ENCODE measurements at places on chromosomes 13 and 19.

DNA sequence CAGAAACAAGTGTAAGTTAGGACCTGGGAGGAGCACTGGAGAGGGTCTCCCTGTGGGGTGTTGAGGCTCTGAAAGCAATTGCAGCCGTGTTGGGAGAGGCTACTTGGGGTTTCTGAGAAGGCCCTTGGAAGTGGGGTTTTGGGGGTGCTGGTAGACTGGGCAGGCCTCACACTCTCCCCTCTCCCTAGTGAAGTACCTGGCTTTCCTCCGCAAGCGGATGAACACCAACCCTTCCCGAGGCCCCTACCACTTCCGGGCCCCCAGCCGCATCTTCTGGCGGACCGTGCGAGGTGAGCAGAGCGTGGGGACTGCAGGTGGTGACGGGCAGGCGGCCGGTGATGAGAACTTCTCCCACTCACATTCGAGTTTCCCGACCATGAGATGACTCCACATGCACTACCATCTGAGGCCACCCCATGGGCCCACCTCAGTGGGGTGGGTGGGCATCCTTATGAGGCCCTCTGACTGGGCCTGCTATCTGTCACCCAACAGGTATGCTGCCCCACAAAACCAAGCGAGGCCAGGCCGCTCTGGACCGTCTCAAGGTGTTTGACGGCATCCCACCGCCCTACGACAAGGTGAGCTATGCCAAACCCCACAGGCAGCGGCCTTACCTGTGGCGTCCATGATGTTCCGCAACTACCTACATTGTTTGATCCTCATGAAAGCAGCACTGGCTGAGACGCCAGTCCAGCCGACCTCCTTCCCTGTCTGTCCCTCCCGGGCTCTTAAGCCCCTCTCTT, 3.0 kb downstream of the RPL13A start:
- no peak for DNase-seq

GRCh38 chr19:13859361-13859880, 17.5 kb upstream of the NANOS3 start:
- no peak for DNase-seq

- peak; percentile 40 for DNase-seq
Measured at GRCh38 chr19:47280183-47280797, 5.6 kb downstream of the INAFM1 start.

DNA sequence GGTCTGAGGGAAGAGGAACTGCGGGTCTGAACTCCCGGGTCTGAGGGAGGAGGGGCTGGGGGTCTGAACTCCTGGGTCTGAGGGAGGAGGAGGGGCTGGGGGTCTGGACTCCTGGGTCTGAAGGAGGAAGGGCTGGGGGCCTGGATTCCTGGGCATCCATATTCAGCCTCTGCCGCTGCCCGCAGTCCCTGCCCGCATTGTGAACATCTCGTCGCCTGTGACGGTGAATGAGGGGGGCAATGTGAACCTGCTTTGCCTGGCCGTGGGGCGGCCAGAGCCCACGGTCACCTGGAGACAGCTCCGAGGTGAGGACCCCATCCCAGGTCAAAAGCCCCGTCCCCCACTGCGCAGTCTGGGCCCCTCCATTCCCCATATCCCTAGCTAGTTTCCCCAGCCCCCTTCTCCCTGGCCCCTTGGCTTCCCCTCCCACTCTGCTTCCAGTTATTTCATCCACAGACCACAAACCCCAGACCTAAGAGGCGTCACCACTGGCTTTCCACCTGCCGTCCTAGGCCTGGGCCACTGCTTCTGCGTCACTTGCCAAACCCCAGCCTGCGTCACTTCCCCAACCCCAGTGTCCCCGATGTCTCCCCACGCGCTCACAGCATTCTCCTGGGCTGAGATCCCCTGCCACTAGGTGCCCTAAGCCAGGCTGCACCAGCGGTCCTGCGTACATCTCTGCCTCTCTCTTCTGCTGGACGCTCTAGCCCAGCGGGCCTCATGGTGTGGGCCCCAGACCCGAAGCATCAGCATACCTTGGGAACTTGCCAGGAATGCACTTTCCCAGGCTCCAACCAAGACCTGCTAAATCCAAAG, 13.9 kb downstream of the IGLON5 start:
- DNase-seq, result peak; percentile 37

- no peak for DNase-seq
Measured at GRCh38 chr13:24075137-24075975, 85.2 kb upstream of the SPATA13 start.

GRCh38 chr19:48987323-48987722, 5.8 kb downstream of the GYS1 start:
- no peak for DNase-seq

DNA sequence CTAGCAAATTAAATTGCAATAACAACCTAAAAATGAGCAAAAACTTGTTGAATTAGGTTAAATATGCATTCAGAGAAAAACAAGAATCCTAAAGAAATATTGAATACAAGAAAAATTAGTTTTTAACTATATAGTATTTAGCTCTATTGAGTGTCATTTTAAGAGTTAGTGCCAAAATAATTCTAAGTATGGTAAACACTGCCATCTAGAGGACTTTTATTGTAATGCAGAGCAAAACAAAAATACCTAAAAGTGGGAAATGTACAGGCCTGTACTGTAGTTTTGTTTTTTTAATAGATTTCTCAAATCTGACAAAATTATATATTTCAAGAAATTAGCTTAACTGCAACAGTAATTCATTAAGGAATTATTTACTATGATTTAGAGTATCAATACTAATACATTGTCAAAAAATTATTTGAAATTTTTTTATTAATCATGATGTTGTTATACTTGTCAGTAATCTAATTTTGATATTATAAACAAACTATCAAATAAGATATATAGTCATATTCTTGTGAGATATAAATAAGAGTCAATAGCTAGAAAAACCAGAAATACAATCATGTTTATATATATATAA, 8.2 kb upstream of the PCDH9 start:
- no peak for DNase-seq

GRCh38 chr13:85724546-85725432, 74.4 kb downstream of the SLITRK6 start:
- no peak for DNase-seq

- no peak for DNase-seq
Measured at GRCh38 chr13:71643448-71643860, 223.6 kb downstream of the DACH1 start.

DNA sequence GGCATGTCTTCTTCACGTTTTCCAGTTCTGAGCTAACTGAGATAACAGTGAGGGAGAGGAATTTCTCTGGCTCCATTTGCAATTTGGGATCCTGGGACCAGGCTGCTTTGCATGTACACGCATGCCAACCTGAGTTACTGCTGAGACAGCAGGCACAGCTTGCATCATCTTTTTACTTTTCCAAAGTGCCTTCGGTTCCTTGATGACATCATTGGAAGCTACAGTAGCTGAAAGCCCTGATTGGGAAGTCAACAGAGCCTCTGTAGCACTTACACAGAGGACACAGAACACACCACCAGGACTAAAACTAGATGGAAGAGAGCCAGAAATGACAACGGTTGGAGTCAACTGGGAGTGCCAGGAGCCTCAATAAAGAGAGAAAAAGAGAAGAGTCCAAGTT, 399.1 kb upstream of the GPC6 start:
- DNase-seq, result no peak

DNA sequence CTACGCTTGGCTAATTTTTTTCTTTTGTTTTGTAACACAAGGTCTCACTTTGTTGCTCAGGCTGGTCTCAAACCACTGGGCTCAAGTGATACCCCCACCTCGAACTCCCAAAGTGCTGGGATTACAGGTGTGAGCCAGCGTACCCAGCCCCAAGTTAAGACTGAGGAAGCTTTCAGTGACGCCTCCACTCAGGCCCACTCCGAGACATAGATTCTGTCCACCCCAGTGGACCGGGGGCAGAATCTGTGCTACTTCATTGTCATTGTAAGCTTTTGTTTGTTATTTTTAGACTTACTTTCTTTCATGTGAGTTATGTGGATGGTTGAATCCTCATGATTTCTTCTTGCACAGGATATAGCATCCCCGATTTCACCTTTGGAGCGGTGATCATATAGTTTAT, 156.9 kb upstream of the TSHZ3 start:
- DNase-seq, result no peak

DNA sequence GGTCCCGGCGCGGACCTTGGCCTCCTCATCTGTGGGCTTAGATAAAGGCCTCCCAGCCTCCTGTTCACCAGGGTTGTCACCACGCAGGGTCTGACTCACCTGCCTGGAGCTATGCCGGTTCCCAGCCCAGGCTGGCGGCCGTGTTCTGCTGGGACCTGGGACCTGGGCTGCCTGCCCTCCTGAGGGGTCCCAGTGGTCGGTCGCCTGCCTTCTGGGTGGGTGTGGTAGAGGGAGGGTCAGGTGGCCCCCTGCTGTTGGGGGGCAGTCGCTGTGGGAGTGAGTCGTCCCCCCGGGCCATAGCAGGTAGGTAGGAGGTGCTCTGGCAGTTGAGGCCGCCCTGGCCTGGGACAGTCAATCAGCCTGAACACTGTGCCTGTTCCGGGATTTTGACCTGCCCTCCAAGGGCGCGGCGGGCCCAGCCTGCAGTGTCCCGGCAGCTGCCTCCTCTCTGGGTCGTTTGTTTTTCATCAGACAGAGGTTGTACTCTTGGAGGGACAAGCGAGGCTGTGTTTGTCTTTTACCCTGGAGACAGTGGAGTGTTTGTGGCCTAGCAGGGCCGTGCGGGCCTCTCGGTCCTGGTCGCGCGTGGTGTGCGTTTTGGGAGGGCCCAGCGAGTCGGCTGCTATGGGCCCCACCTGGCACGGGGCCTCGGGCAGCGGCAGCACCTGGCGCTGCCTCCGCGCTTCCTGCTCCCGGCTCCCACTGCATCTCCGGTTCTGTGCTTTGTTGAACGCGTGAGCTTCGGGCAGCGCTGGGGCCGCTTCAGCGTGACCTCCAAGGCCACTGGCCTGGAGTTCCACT, 2.6 kb downstream of the ADAT3 start:
- DNase-seq, result no peak

DNA sequence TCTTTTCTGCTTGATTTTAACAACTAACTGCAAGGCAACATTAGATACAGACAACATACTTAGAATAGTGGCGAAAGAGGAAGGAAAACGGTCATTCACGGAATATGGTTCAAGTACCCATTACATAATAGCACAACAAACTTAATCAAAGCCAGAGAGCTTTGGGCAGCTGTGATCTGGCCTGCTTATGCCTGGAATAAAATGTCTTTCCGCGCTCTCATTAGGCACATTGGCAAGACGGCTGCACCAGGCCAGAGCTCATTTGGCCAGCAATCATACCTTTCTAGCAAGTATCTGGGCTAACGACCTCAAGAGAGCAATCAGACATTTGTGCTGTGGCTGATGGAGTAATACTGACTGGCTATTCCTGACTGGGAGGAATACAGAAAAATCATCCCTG, 112.8 kb downstream of the NALCN start:
- no peak for DNase-seq

- DNase-seq, result no peak
Measured at GRCh38 chr19:2048104-2048958, 2.7 kb downstream of the MKNK2 start.

GRCh38 chr13:49240017-49240416, 7.7 kb upstream of the CDADC1 start:
- DNase-seq, result peak; percentile 32

DNA sequence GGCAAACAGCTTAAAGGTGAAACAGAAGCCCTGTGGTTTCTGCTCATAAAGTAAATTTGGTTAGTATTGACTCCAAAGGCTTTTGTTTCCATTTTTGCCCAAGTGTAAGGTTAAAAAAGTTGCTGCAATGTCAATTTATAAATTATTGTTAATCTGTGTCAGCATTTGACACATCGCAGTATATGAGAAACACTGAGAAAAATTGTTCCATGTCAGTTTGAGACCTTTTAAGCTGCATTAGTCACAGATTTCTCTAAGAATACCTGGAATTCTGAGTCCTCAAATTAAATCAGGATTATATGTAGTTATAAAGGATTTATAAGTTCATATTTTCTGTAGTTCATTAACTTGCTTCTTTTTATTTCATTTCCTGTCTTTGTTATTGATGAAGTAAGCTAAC, 78.8 kb downstream of the FGF14 start:
- DNase-seq, result no peak

- DNase-seq, result no peak
Measured at GRCh38 chr13:77565635-77566034, 30.1 kb downstream of the SCEL start.

DNA sequence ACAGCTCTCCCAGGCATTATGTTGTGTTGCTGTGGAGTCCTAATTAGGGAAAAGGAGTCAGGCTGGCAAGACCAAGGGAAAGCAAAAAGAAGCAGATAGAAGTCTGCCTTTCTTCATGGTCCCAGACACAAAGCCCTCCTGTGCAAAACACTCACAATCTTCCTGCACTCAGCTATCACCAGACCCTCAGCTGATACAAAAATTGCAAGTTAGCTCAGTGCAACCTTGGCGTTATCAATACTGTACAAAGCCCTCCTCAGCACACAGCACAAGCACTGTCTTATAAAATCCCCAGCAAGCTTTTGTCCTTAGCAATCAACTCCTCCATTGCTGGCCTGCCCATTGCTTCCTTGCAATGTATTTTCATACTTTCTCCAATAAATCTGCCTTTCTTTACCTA, 3.2 kb downstream of the OR7C2 start:
- DNase-seq, result no peak

GRCh38 chr19:10338940-10339339, 484 bp downstream of the ICAM3 start:
- DNase-seq, result no peak

DNA sequence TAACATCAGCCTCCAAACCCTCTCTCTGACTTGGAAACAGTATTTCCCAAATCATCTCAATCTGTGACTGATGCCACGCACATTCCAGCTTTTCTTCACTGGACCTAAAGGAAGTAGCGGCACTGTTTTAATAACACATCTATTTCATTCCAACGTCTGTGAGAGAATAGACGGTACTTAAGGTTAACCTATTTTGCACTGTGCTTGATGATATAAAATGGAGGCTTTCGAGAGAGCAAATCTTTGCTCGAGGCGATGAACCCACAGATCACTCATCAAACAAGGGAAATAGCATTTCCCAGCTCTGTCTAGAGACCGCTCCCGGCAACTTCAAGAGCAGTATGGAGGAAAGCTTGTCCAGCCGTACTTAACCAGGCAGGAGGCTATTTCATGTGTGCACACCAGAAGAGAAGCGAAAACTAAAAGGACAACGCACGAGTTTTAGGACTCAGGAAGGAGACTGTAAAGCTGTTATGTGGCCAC, 2.9 kb downstream of the UBL3 start:
- DNase-seq, result no peak

DNA sequence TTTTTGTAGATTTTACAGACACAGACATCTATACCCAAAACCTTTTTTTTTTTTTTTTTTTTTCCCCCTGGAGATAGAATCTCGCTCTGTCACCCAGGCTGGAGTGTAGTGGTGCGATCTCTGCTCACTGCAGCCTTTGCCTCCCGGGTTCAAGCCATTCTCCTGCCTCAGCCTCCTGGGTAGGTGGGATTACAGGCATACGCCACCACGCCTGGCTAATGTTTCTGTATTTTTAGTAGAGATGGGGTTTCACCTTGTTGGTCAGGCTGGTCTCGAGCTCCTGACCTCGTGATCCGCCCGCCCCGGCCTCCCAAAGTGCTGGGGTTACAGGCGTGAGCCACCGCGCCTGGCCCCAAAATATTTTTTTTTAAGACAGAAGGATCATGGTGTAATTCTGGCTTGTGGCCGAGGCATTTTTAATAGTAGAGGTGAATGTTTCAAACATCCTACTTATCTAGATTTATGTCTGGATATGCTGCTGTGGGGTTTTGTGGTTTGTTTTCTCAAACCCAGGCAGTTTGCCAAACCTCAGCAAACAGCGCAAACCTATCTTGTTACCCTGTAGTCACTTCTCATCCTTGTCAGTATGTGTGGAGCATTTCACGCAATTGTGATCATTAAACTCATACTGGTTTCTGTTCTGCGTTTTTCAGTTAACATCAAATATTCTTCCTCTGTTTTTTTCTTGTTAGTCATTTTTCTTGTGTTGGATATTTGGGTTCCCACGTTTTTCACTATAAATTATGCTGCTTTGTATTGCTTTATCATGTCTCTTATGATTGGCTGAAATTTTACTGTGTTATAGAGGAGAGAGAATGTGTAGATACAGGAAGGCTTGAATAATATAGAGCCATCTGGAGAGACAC, 36.2 kb upstream of the GARRE1 start:
- DNase-seq, result peak; percentile 56

Data from T-helper 2 cell treated with Interferon-gamma antibody and Interleukin-4, amounts not matched to agents 5 μg/mL and 100 μg/mL, for 36 hours (primary cell).